ENCODE measurements at places on chromosomes 1 and 21.

DNA sequence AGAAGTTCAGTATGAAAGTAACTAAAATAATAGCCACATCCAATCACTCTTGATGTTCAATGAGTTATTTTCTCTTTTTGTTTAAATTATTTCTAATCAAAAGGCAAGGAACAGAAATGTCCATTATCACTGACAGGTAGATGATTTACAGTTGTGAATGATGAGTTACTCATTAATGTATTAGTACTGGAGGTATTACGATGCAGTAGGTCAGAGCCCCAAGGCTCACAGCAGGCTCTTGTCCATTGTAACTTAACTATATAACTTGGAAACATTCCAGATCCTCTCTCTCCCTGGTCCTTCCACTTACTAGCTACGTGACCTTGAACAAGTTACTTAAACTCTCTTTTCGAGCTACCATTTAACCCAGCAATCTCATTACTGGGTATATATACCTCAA is 39.5 kb downstream of the CRB1 start:
- no peak for DNase-seq

DNA sequence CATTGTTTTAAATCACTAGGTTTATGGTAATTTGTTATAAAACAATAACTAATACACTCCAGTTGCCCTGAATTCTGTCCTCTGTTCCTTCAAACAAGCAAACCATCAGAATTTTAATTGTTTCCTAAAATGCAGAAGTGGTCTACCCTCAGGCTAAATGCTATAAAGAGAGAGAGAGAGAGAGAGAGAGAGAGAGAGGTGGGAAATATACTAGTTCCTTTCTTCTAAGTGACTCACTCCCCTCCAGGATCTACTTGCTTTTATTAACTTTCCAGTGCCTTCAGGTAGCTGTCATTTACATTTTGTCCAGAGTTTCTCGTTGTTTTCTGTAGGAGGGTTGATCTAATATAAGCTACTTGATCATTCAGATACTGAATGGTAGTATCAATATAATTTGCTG is 26.4 kb downstream of the LRRC53 start:
- no peak for DNase-seq

- peak; percentile 52 for DNase-seq
Observed at GRCh38 chr1:193335806-193336428, 149.5 kb upstream of the B3GALT2 start.

DNA sequence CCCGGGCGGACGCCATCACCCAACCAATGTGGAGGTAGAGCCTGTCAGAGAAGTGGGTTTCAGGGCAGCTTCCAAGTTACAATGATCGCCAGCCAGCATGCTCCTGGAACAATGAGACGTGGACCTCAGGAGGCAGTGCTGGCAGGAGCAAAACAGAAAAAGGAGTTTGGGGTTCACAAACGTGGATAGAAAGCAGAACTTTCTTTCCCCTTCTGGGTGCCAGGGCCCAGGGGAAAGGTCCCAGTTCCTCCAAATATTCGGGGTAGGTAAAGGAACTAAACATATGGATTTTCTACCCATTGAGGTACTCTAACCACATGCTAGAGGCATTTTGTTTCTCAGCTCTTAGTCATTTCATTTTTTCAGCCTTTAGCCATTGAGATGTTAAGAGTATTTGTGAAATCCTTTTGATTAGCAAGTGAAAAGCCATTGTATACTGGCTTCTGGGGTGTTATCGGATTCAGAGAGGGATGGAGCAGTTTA is 488.4 kb upstream of the ADGRL2 start:
- DNase-seq = no peak

DNA sequence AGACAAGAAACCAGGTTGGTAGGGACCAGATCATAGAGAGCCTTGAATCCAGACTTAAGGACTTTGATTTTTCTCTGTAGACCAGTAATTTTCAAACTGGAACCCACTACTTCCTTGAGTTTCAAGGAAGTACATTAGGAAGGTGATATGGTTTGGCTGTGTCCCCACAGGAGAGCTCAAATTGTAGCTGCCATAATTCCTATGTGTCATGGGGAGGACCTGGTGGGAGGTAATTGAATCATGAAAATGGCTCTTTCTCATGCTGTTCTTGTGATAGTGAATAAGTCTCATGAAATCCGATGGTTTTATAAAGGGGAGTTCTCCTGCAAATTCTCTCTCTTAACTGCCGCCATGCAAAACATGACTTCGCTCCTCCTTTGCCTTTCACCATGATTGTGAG is 10.1 kb upstream of the PRKAA2 start:
- no peak for DNase-seq

DNA sequence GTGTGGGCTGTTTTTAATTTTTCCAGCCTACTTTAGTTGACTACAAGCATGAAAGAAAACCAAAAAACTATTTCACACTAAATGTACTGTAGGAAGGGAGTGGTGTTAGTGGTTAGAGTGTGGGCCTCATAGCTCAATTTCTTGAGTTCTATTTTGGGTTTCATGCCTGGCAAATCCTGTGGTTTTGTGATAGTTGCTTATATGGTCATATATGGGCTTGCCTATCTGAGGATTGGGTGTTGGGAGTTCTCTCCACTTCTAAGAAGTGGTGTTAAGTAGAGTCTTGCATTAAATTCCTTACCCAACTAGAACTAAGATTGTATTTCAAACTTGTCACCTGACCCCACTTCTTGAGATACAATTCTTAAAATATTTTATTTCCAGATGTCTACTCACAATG is 37.8 kb upstream of the COL11A1 start:
- no peak for DNase-seq

DNA sequence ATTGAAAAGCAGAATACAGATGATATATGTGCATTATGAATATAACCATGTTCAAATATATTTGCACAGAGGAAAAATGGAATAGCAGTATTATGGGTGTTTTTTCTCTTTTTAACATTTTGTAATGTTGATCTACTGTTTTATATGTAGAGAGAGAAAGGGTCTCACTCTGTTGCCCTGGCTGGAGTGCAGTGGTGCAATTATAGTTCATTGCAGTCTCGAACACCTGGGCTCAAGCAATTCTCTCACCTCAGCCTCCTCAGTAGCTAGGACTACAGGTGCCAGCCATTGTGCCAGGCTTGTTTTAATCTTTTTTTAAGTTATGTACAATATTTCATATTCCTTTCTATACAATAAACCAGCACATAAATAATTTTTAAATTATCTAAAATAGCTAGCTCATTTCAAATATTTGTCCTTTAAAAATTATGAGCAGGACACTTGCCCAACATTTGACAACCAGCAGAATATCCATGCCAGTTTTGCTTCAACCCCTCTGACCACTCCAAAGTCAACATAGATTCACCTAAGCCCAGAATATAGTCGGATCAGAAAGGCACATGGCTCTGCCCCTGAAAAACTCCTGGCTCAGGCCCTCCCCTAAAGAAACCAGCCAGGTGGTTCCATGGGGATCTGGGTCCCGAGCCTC is 29.8 kb downstream of the ZNF281 start:
- no peak for DNase-seq

- no peak for DNase-seq
Observed at GRCh38 chr1:62643283-62643682, 44.9 kb downstream of the DOCK7 start.

DNA sequence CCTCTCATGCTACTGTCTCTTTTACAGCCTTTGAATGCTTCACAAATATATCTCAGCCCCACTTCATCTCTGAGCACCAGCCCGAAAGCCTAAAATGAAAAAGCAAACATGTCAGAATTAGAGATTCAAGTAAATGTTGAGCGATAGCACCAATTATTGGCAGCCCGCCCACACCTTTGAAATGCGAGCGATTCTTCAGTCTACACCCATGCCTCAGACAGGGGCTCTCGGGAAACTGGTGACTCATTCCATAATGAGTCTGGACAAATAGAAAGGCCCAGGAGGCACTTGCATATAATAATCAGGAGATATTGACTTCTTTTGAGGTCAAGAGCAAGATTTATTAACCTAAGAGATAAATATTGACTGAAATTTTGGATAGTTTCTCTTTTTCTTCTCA is 487.3 kb upstream of the PTBP2 start:
- DNase-seq = peak; percentile 82

- no peak for DNase-seq
Observed at GRCh38 chr1:221040101-221040500, 160.9 kb downstream of the HLX start.

DNA sequence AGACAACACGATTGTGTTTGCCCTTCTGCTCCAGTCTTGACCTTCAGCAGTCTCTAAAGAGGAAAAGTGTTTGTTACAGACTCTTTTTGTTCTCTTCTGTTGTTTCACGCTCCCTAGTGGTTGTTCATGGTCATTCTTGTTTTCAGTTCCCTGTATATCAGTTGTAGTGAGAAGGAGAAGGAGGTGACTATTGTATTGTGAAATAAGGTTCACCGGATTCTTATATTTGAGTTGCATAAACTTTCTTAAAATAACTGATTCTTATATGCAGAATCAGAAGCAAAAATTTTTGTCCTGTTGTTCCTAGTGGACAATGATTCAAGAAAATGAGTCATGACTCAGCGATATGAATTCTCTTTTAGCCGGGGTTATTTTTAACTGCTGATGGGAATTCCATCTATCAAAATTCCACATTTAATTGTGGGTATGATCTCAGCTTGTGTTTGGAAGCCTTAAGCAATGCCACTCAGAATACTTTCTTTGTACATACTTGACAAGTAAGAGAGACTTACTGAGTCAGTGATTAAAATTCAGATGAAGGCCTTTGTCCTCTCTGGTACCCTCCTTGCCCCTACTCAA is 152.2 kb downstream of the CLEC20A start:
- DNase-seq = peak; percentile 82

GRCh38 chr1:3037281-3038040 is 16.2 kb downstream of the ACTRT2 start:
- no peak for DNase-seq

DNA sequence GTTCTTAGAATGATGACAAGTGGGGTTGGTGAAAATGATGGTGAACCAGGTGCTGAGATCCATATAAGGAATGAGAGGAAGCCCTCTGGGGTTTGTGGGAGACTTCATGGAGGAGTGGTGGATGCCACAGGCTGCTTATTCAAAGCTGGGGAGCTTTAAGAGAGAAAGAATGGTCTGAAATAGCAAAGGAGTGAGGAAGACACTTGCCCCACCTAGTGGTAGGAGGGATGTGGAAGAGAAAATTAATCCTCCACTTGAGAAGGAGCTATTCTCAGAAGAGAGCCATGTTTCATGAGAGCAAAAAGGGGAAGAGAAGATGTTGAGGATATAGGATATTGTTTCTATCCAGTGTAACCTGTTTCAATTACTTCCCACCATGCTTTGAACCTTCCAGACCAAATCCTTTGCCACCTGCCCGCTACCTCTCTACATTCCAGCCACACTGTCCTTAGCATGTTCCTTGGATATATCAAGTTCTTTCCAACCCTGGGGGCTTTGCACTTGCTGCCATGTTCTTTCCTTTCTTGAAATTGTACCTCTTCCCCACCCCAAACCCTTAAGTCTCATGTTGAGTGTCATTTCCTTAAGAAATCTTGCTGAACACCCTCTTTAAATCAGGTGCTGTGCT is 19.6 kb upstream of the ZNF648 start:
- peak; percentile 10 for DNase-seq

DNA sequence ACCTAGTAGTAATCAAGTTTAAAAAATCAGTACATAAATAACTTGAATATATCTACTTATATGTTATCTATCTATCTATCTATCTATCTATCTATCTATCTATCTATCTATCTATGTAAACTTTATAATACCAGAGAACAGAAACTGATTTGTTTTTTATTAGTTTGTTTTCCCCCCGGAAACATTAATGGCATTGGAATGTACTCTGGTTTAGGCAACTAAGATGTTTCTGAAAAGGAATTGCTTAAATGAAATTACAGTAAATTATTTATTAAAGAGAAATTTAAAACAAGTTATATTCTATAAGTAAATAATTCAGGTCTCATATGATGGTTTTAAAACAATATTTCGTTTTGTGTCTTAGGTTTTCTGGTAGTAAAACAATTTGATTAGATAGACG is 681.0 kb upstream of the ADAMTS5 start:
- DNase-seq = no peak

- no peak for DNase-seq
Observed at GRCh38 chr1:105337420-105337819, 1587.7 kb downstream of the AMY1C start.

- no peak for DNase-seq
Observed at GRCh38 chr1:103516283-103516682, 9.2 kb upstream of the RNPC3 start.

DNA sequence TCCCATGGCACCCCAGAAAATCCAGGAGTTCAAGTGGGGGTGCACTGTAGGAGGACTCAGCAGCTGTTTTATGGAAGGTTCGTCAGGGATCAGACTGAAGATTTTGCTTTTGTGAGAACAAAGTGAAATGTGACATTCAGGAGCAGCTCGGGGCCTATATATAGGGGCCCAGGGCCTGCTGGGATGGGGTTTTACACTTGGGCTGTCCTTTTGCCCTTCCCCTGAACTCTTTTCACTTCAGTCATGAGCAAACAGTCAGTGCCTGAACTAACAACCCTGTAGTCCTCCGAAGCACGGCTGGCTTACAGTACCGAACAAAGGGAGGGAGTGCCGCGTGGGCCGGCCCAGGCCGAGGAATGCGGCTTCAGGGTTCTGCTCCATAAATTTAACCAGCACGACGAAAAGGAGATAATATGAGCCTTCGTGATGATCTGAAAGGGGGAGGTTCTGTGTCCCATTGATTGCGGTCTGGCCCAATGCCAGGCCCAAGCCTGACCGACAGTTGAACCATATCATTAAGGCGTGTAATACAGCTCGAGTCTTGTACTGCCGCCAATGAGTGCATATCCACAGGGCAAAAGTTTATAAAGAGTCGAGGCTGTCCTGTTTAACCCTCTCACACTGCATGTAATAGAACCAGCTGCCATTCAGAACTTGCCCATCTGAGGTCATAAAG is 139.9 kb downstream of the DHRS3 start:
- peak; percentile 98 for DNase-seq

GRCh38 chr1:244970236-244970743 is 105.9 kb upstream of the HNRNPU start:
- DNase-seq = peak; percentile 72

DNA sequence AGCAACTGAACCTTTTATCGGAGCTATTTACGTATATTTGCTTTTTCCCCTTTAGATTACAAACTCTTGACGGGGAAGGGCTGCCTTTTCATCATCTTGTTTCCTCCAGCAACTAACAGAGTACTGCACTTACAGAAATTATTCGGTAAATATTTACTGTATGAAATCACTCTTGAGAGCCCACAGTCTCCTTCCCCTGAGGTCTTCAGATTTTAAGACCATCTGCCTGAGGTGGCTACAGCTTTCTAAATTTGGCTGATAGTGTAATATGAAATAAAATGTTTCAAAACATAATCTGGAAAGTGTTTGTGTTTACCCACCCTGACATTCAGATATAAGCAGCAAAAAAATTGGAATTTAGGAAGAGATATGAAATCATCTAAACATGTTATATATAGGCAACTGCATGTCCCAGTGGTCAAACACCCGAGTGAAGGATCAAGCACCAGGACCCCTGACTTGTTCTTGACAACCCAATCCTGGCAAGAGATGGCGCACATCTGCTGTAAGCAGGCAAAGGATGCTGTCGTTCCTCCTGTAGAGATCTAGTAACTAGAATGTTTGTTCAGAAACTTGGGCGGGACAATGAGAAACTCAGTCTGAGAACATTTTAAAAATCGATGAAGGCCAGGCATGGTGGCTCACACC is 60.9 kb downstream of the SIPA1L2 start:
- no peak for DNase-seq

GRCh38 chr1:100883963-100884362 is 10.7 kb downstream of the EXTL2 start:
- peak; percentile 42 for DNase-seq
